Fibroblast of lung (primary cell): ENCODE measurements at places on chromosomes 11 and 22. TPM values are rescaled to one million over a fixed set of nuclear protein-coding genes. Genes with fewer than 3 reads are reported as not detected.
A peak's percentile ranks its signal among the peaks of the same experiment; 100 is the strongest.

GRCh38 chr11:112822478-112823274 is 138.5 kb upstream of the NCAM1 start:
- no peak for DNase-seq

DNA sequence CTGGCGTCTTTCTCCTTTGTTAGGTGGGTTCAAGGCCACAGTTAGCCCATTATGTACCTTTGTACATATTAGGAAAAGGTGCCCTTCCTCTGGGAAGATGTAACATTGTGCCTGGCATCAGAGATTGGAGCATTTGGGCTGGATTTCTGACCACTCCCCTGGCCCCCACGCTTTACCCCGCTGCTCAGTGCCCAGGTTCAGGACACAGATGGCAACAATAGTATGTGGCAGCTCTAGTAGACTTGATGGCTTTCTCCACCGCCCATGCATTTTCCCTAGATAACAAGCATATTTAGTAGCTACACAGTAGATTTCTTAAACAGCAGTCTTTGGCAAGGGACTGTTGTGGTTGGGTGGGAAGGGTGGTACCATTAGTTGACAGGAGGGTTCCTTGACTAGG is 53.1 kb downstream of the YAP1 start:
- DNase-seq = no peak

DNA sequence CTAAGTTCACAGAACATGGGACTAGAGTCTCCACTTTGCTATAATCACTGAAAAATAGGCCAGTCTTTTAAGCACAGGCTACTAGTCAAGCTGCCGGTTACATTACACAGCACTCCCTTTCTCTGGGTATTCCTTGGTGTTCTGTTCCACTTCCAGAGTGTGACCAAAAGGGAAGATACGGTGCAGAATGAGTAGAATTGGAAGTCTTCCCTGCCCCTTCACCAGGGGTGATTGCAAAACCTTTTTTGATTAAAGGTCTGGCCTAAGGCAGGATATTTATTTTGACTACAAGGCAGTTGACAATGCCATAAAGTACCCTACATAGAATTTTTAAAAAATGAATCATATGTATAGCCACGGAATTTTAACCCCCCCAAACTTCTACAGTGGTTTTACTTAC is 59.6 kb upstream of the ADORA2A start:
- peak; percentile 33 for DNase-seq

DNA sequence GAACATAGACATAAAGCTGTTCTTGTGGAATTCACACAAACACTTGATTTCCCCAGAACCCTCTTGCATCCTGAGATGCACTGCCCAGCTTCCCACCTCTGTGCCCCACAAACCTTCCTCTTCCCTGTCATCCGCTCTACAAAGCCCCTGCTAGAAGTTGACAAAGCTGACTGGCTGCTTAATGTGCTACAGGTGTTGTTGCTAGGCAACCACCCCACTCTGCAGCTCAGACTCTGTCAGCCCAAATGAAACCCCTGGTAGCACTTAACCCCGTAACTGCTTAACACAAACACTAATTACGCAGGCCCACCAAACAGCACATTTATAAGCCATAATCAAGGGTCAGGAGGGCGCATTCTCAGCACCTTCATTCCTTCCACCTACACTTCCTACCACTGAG is 172.0 kb upstream of the CADM1 start:
- no peak for DNase-seq

- peak; percentile 43 for DNase-seq
Observed at GRCh38 chr11:34650528-34650927, 29.6 kb downstream of the EHF start.

DNA sequence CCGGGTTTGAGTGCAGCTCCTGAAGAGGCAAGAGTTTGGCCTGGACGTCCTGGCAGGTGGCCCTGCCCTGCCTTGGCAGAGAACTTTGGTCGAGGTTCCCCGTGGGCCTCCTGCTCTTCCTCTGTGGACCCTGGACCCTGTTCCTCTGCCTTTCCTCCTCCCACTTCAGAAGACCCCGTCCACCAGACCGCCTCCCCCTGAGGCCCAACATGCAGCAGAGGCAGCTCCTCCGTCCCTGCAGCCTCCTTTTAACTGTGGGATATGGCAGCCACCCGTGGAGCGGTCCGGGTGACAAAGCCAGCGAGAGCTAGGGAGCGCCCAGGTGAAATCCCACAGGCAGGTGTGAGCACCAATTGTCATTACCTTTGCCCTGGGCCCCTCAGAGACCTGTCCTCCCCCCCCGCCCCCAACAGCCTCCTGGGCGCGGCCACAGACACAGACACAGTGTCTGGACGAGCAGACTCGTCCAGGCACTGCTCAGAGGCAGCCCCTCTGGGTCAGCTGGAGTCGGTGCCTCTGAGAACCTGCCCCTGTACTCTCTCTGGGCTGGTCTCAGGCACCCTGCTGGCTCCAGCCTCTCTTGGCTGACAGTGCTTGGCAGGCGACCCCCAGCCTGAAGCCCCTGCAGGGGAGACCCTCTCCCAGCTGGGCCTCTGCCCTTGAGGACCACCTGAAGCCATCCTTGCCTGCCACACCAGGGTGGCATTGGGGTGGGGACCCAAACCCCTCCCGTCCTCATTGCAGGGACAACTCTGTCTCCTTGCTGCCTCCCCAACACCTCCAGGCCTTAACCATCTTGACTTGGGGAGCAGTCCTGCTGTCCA is 4.1 kb upstream of the PTDSS2 start:
- DNase-seq = no peak

DNA sequence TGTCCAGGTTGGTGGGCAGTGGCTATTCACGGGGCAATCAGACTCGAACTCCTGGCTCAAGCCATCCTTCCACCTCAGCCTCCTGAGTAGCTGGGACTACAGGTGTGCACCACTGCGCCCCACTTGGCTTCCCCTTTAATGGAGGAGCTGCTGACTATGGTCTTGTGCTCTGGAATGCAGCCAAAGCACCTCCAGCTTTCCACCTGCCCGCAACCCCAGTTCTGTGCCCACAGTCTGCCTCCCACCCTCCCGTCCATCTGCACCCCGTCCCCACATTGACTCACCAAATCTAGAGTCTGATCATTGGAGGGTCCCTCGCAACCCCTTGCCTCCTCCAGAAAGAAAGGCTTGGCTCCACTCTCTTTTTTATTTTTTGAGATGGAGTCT is 41.0 kb downstream of the KCNJ4 start:
- DNase-seq = no peak

The OR51I1 gene
- polyA plus RNA-seq = not detected in 2 replicates

DNA sequence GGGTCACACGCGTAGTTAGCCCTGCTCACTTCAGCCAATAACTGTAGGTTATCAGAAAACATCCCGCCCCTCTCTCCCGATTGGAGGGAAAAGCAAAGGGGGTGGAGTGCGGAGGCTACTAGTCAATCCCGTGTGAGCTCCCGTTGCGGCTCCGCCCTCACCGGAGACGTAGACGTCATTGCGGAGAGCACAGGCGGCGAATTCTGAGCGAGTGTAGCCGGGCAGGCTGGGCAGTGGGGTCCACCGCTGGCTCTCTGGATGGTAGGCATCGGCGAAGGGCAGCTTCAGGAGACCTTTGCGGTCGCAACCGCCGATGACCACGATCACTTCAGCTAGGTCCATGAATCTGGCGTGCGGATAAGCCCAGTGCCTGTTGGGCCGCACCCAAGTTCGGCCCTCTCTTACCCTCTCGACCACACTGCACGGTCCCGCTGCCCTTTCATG is 4.7 kb downstream of the KLHL35 start:
- peak; percentile 90 for DNase-seq

- DNase-seq = peak; percentile 55
Observed at GRCh38 chr11:86800076-86800959, at the start of gene PRSS23. TSS of gene PRSS23 (plus strand) at chr11:86800542. CDS start at chr11:86807644, 7,102 bp downstream.

- DNase-seq = no peak
Observed at GRCh38 chr11:3659595-3660515, 11.3 kb downstream of the CHRNA10 start.

- no peak for DNase-seq
Observed at GRCh38 chr11:4932751-4933150, 8.6 kb upstream of the OR51G1 start.

GRCh38 chr22:48531761-48532435 is 1295.8 kb downstream of the BRD1 start:
- DNase-seq = no peak
